ENCODE measurements at places on chromosomes 16 and 17. TPM values are rescaled to one million over a fixed set of nuclear protein-coding genes. Genes with fewer than 3 reads are reported as not detected.

DNA sequence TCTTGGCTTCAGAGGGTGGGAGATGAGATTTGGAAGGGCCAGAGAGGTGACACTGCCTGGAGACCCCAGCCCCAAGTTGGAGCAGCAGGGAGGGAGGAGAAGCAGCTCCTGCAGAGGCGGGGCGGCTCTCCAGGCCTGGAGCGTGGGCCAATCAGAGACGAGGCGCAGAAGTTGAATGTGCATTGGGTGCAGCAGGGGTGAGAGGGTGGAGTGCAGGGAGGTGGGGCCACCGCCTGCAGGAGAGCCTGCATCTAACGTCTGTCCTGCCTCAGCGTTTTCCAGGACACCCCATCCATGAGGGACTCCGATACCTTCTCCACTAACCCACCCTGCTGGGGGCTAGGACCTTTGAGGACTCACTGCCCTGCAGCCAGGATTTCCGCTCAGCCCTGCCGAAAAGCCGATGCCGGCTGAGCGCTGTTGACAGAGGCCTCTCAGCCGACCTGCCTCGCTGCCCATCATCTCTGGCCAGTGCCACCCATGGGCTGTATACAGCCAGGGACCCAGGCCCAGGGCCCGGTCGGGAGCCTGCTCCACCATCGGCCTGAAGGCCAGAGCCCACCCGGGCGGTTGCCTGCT lies 146.2 kb downstream of the ENGASE start:
- DNase-seq = no peak

- peak; percentile 95 for DNase-seq
These were observed 255.6 kb upstream of the HSBP1 start for GRCh38 chr16:83552228-83552627.

DNA sequence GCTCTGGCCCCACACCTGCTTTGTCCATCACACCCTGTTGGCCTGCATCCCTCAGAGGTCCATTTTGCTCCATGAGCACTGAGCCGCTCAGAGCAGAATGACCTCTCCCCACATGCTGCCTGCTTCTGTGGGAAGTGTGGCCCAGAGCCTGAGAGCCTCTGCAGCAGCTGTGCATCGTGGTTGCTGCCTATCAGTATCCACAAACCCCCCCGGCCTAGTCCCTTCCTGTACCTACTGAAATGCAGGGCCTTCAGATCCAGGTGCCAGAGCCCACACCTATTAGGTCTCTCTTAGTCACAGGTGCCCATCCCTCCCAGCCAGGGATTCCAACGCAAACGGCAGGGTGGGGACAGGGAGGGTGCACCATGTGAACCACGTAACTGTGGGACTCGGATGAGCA lies 16.6 kb upstream of the TRPV3 start:
- no peak for DNase-seq

DNA sequence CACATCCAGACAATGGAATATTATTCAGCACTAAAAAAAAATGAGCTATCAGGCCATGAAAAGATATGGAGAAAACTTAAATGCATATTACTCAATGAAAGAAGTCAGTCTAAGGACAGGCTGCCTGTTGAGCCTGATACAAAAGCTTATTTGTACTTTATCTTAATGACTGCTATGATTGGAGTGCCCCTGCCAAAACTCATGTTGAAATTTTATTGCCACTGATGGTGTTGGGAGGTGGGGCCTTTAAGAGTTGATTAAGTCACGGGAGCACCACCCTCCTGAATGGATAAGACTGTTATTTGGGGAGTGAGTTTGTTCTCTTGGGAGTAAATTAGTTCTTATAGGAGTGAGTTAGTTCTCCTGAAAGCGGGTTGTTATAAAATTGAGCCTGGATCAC lies 9.9 kb downstream of the C17orf67 start:
- no peak for DNase-seq

- no peak for DNase-seq
These were observed 165.3 kb downstream of the SDK2 start for GRCh38 chr17:73478768-73479424.

Gene SLFN12
- total RNA-seq = 13.9 TPM

GRCh38 chr16:31213877-31214707 lies at the start of gene TRIM72:
TSS of gene TRIM72 (plus strand) at chr16:31214119. CDS start at chr16:31214739, 620 bp downstream.
- DNase-seq = no peak

Gene ABCA6
- total RNA-seq = not detected

- DNase-seq = no peak
These were observed 88.5 kb upstream of the RPL38 start for GRCh38 chr17:74114881-74115470.

Gene CLEC10A
- total RNA-seq = not detected

DNA sequence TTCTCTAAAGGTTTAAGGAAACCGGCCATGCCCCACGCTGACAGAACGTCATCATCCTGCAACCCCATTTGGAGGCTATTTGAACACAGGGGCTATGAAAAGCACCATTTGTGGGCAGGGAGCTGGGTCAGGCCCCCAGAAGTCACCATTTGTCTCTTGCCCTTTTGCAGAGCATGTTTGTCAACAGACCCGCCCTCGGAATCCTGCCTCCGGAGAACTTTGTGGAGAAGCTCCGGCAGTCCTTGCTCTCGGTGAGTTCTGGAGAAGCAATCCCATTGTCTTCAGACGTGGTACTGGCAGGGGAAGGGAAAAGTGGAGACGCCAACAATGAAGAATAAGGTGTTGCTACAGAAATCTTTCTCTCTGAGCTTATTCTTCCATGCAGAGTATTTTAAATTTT lies 33.5 kb downstream of the TMEM186 start:
- no peak for DNase-seq

DNA sequence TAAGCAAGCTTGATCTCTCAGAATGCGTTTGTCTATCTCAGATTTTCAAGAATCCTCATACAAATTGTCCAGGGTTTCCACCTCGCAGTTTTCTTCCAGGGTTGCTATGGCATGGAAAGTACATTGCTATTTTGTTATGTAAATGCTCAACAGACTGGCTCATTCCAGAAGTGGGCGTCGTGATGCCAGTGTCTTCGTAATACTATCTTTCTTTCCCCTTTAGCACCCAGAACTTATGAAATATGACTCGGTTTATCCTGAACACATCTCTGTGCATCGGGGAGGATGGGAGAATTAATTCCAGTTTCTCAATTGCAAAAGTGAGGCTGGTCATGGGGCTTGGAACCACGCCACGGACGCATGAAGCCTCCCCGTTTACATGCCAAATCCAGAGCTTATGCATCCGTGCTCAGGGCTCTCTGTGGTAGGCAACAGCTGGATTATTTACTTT lies 405.0 kb downstream of the WWOX start:
- DNase-seq = no peak

Gene SLC2A4
- total RNA-seq = not detected

- no peak for DNase-seq
These were observed 4.8 kb upstream of the ADAT1 start for GRCh38 chr16:75627851-75628250.

DNA sequence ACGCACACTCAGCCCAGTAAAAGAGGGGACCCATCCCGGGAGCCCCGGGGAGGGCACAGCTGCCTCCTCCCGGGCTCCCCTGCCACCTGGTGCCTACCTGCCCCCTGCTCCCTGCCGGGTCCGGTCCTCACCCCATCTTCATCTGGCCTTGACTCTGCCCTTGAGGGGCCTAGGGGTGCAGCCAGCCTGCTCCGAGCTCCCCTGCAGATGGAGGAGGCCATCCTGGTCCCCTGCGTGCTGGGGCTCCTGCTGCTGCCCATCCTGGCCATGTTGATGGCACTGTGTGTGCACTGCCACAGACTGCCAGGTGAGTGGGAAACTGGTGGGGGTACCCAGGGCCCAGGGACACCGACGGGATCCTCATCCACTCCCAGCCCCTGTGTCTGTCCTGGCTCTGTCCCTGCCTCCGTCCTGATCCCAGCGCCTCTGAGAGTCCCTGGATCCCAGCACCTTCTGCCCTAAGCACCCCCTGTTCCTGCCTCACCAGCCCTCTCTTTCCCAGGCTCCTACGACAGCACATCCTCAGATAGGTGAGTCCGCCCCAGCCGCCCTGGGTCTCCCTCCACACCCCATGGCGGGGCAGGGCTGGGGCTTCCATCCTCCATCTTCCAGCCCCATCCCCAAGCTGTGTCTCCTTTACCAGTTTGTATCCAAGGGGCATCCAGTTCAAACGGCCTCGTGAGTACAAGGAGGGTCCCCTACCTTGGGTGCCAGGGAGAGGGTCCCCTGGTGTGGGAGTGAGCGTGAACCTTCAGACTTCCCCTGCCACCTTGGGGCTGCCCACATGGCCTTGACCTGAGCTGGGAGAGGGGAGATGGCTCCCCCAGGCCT lies 574 bp downstream of the LAT start:
- DNase-seq = no peak

DNA sequence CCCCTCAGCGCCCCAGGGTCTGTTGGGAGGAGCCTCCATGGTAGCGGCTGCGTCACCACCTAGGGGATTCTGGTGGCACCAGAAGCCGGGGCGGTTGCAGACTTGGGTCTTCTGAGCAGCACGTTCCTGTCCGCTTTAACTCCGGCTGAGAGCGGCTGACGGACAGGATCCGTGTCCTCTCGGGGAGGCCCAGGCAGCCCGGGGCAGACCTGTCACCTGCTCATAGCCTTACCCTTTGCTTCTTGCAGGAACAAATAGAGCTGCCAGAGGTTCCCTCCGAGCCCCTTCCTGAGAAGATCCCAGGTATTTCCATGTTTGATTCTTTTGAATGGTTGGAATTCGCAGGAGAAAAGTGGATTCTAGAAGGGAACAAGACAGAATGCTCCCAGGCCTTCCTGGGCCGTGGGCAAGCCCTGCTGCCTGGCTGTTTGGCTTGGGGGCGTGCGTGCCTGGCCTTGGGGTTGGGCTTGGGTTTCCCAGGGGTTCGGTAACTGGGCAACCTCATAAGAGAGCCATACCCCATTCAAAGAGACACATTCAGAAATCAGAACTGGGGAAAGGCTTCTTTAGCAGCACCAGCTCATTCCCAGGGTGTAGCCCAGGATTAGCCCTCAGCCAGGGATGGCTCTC lies 6.6 kb downstream of the CHMP6 start:
- no peak for DNase-seq

DNA sequence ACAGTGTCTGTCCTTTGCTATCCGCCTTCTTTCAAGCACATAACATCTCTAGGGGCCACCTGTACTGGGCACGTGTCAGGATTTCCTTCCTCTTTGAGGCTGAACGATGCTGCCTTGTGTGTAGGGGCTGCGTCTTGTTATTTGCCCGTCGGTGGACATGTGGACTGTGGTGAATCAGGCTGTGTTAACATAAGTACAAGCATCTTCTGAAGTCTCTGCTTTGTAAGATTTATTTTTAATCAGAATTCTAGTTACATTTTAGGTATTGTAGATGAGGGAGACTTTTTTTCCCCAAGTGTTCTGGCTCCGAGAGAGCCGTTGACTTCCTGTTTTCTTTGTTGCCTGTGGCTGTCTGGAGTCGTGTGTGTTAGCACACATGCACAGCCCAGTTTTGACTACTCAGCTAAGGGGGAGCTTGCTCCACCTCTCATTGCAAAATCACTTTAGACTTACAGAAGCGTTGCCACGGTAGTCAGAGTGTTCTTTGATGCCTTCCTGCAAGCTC lies 26.1 kb downstream of the SPG7 start:
- DNase-seq = no peak

- peak; percentile 29 for DNase-seq
These were observed 518.8 kb upstream of the SOX9 start for GRCh38 chr17:71601894-71602504.

DNA sequence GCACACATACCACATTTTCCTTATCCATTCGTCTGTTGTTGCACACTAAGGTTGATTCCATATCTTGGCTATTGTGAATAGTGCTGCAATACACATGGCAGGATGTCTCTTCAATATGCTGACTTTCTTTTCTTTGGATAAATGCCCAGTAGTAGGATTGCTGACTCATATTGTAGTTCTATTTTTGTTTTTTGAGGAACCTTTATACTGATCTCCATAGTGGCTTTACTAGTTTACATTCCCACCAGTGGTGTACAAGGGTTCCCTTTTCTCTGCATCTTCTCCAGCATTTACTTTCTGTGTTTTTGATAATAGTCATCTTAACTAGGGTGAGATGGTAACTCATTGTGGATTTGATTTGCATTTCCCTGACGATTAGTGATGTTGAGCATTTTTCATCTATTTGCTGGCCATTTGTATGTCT lies 118.1 kb downstream of the STXBP4 start:
- peak; percentile 87 for DNase-seq

GRCh38 chr16:11857161-11857560 lies 5.8 kb upstream of the RSL1D1 start:
- peak; percentile 29 for DNase-seq

Gene APOBR
- total RNA-seq = not detected

Data from RPMI7951 (cell line).